NCI-H1436 treated with DMSO at 0.1 percent for 48 hours (cell line): ENCODE measurements at places on chromosomes 3 and 15.

DNA sequence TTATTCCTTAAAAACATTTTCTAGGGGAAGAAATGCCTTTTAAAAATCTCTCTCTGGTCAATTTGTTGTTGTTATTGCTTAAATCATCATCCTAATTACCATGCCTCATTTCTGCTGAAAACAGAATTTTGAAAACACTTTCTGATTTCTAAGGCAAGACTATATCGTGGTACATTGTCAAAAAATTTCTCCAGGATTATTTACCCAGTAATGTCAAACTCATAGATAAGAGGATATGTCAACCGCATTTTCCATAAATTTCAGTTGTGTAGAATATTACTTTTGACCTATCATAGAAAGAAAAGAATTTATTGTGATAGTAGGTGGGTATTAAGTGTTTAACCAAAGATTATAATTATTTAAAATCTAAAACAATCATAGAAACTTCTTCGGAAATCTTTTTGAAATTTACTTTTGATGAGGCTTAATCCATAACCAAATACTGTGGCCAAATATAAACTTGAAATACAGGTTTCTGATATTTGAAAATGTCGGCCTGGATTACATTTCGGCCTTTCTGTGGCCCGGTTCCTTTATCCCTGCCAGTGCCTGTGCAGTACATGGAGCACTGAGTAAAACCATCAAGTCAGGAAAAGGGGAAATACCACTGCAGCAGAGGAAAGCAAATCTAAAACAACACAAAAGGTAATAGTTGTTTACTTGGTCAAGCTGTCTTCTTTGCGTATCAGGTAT lies 173.4 kb downstream of the MYRIP start:
- DNase-seq = no peak

DNA sequence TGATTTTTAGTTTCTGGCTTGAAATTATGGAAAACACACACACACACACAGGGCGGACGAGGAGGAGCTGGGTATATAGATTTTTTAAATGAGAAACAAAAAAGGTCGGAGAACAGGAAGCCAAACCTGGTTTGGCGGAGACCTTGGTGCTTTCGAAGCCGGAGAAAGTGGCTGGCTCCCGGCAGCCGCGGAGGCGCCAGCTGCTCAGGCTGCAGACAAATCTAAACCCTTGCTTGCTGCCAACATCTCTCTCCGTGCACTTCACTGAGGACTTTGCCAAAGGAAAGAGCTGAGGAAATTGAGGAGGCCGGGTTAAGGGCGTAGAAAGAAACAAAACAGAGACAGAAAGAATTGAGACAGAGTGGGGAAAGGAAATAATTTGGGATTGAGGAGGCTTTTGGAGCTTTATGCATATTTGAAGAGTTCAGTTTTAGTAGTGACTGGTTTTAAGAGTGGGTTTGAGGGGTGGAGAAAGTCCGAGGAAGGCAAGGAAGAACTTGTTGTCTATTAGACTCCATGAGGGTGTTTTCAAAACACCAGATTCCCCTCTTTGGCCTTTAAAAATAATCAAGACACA lies 2.2 kb downstream of the ZIC1 start:
- no peak for DNase-seq

- DNase-seq = no peak
Measured at GRCh38 chr3:4977853-4978203, 1.4 kb upstream of the BHLHE40 start.

DNA sequence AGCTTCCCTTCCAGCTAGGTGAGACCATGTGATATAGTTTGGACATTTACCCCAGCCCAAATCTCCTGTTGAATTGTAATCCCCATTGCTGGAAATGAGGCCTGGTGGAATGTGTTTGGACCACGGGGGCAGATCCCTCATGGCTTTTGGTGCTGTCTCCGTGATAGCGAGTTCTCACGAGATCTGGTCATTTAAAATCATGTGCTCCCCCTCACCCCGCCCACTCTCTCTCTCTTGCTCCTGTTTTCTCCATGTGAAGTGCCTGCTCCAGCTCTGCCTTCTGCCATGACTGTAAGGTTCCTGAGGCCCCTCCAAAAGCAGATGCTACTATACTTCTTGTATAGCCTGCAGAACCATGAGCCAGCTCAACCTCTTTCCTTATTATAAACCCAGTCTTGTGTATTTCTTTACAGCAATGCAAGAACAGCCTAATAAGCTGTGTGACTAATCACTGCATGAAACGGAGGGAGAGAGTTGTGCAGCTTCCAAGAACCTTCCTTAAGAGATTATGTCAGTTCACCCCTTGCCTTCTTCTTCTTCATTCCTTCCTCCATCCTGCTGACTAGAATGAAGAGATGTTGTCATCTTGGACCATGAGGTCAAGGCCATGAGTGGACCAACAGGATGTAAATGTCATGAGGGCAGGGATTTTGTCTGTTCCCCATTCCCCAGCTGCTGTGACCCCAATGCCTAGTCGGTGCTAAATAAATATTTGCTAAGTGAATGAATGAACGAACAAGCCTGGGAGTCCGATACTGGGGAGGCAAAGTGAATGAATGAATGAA lies 91.0 kb downstream of the CPN2 start:
- DNase-seq = no peak

DNA sequence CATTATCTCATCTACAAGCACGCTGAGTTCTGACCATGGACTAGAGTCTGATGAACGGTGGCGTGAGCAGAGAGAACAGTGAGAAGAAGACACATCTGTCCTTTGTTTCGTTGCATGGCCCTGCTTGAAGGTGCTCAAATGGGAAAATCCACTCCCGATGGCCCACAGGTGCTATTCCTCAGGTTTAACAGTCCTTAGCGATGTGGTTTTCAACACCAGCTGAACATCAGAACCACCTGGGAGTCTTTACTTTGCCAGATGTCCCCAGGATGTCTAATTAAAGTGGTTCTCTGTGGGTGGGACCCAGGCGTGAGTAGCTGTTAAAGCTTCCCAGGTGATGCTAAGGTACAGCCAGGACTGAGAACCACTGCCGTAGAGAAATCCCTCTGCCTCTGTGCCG lies 13.0 kb downstream of the ADAMTS17 start:
- no peak for DNase-seq

DNA sequence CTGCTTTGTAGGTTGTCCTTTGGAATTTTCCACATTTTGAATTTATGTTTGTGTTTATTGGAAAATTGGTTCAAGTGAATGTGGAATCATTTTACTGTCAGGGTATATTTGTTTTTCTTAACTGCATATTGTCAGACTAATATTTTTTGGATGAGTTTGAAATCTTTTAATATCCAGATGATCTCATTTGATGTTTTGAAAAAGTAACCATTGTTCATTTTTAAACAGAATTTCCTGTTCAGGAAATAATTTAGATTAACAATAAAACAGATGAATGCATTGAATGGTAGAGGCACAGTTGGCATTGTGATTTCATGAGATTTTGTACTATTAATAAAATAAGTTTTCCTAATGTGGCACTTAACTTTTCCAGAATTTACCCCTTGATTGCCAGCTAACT lies 15.5 kb downstream of the TRAK1 start:
- DNase-seq = no peak

GRCh38 chr3:77079988-77080610 lies 40.2 kb downstream of the ROBO2 start:
- DNase-seq = no peak

DNA sequence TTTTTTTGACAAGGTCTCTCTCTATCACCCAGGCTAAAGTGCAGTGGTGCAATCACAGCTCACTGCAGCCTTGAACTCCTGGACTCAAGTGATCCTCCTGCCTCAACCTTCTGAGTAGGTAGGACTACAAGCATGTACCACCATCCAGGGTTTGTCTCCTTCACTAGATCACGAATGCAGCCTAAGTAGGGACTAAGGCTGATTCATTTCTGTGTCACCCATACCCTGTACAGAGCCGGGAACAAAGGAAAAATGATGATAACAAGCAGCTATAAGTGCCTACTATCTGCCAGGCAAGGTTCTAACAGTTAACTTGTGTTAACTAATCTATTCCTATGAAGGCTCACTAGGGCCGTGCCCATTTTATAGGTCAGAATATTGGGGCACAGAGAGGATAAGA lies 7.0 kb downstream of the TMEM40 start:
- no peak for DNase-seq

GRCh38 chr3:126859415-126860246 lies 123.3 kb upstream of the PLXNA1 start:
- no peak for DNase-seq

GRCh38 chr3:58952128-58952917 lies 97.5 kb downstream of the CFAP20DC start:
- DNase-seq = no peak

GRCh38 chr3:152842413-152842812 lies 7.5 kb downstream of the P2RY1 start:
- DNase-seq = no peak

- no peak for DNase-seq
Measured at GRCh38 chr3:169751875-169752274, 13.0 kb downstream of the TERC start.

- no peak for DNase-seq
Measured at GRCh38 chr15:89496155-89497098, at the start of gene RHCG. TSS of gene RHCG (minus strand) at chr15:89496583. CDS start at chr15:89496544, 39 bp downstream.

- DNase-seq = no peak
Measured at GRCh38 chr3:80676261-80676660, 908.5 kb upstream of the ROBO1 start.

DNA sequence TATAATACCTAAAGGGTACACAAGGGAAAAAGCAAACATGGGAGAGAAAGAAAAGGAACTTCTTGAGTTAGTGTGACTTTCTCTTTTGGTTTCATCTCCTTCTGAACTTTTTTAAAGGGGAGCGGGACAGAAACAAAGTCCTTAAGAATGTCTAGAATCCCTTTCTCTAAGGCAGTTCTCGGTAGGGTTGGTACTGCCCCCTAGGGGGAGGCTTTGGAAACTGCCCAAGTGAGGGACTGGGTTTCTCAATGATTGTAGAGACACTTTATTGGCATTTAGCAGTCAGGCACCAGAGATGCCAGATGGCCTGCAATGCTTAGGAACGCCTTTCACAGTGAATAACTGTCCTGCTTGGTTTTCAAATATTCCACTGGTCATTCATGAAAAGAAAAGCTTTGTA lies 172.7 kb downstream of the WDR72 start:
- no peak for DNase-seq

- no peak for DNase-seq
Measured at GRCh38 chr3:68017069-68017468, 362.7 kb upstream of the SUCLG2 start.

DNA sequence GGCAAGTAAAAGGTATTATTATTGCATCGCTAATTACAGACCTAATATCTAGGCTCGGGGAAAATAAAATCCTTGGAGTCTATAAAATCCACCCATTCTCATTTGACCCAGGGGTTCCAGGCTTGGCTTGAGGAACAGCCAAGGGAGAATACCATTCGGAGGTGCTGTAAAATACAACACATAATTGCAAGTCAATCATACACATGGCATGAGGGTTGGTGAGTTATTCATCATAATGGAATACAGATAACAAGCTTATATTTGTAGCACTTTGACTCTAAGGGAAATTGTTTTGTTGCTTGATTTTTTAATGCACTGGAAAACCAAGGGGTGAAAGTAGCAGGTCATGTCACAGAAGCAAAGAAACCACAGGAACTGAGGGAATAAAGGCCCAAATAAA lies 16.8 kb upstream of the DIS3L start:
- DNase-seq = no peak

- no peak for DNase-seq
Measured at GRCh38 chr3:42608581-42608980, 8.1 kb downstream of the NKTR start.

GRCh38 chr15:49674370-49674769 lies 53.5 kb downstream of the DTWD1 start:
- no peak for DNase-seq

DNA sequence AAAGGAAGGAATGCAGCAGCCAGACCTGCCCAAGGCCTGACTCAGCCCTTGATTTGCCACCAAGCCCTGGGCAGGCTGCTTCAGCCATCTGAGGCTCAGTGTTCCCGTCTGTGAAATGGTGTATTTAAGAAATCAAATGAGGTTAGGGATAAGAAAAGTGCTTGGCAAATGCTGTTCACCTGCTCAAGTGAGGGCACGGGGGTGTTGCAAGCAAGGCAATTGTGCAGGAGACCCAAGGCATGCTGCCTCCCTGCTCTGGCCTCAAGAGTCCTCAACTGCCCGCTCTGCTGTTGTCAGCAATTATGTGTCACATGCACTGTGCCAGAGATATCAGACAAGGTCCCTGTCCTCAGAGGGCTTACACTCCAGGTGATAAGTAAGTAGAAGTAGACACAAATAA lies 101.8 kb downstream of the TPRA1 start:
- DNase-seq = no peak

DNA sequence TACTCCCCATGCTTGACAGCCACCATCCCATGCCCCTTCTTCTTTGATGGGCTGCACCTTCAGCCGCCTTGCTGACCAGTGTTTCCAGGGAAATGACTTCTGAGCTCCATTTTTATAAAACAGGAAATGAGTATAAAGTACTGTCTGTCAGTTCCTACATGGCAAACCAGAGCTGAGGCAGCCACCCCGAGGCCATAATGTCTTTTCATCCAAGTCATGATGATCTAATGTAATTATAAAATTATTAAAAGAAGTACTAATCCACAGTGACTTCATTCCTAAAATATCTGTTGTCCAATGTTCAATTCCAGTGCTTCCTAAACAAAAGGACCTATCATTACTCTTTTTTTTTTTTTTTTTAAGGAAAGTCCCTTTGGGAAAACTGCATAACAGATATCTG lies 75.2 kb upstream of the HERC1 start:
- DNase-seq = no peak

- DNase-seq = no peak
Measured at GRCh38 chr3:49295489-49296058, 18.5 kb upstream of the C3orf62 start.

GRCh38 chr3:48398701-48399386 lies 26.8 kb downstream of the FBXW12 start:
- no peak for DNase-seq

DNA sequence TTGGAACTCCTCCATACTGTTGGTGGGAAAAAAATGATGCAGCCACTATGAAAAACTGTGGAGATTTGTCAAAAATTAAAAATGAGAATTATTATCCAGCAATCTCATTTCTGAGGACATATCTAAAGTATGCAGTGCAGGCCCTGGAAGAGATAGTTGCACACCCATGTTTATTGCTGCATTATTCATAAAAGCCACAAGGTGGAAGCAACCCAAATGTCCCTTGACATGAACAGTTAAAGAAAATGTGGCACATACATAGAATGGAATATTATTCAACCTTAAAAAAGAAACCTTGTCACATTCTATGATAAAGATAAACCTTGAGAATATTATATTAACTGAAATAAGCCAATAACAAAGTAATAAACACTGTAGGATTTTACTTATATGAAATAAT lies 80.9 kb upstream of the ARHGEF26 start:
- no peak for DNase-seq

GRCh38 chr3:58874248-58874741 lies 175.5 kb downstream of the CFAP20DC start:
- no peak for DNase-seq

GRCh38 chr3:60582288-60582687 lies 669.0 kb downstream of the FHIT start:
- no peak for DNase-seq

DNA sequence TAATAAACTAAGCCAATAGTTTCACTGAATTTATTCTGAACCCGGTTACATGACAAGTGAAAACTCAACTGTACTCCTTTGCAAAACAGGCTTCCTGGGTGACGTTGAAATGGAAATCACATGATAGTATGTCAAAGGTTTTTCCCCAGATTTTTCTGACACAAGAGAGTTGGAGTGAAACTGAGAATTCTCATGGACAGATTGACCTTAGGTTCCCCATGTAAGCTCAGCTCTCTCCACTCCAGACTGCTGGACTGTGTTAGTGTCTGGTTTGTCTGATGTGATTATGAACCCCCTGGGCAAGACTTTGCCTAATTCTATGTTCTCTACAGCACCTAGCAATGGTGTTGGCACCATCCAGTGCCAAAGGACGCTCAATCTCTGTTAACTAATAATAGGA lies 219.7 kb upstream of the COL8A1 start:
- no peak for DNase-seq

- no peak for DNase-seq
Measured at GRCh38 chr3:44184319-44184953, 57.2 kb upstream of the TOPAZ1 start.
